ENCODE measurements at places on chromosomes 11 and 22.

- no peak for DNase-seq
Measured at GRCh38 chr11:50278756-50279155, 246.1 kb downstream of the OR4C45 start.

DNA sequence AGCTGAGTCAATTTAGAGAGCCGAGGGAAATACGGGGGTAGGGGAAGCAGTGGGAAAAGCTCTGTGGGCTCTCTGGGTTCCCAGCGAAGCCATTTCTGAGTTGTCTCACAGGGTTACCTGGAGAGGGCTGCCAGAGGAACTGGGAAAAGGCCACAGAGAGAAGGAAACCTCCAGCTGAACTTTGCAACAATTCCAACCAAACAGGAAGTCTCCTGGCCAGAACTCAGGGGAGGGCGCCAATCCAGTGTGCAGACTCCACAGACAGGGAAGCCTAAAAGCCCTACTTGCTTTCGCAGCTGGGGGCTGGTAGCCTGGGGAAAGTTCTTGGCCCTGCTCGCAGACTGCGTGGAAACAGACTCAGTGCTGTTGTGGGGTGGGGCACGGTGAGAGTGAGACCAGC is 23.1 kb upstream of the GNAZ start:
- peak; percentile 38 for DNase-seq

GRCh38 chr22:44828193-44828592 is 75.8 kb downstream of the ARHGAP8 start:
- DNase-seq, result no peak

- DNase-seq, result no peak
Measured at GRCh38 chr11:15692739-15693138, 578.0 kb downstream of the INSC start.

GRCh38 chr22:40348025-40348658 is 1.8 kb downstream of the ADSL start:
- DNase-seq, result no peak

GRCh38 chr11:131408025-131408640 is 37.7 kb downstream of the NTM start:
- no peak for DNase-seq

GRCh38 chr22:49306632-49307480 is 520.8 kb downstream of the BRD1 start:
- peak; percentile 89 for DNase-seq

DNA sequence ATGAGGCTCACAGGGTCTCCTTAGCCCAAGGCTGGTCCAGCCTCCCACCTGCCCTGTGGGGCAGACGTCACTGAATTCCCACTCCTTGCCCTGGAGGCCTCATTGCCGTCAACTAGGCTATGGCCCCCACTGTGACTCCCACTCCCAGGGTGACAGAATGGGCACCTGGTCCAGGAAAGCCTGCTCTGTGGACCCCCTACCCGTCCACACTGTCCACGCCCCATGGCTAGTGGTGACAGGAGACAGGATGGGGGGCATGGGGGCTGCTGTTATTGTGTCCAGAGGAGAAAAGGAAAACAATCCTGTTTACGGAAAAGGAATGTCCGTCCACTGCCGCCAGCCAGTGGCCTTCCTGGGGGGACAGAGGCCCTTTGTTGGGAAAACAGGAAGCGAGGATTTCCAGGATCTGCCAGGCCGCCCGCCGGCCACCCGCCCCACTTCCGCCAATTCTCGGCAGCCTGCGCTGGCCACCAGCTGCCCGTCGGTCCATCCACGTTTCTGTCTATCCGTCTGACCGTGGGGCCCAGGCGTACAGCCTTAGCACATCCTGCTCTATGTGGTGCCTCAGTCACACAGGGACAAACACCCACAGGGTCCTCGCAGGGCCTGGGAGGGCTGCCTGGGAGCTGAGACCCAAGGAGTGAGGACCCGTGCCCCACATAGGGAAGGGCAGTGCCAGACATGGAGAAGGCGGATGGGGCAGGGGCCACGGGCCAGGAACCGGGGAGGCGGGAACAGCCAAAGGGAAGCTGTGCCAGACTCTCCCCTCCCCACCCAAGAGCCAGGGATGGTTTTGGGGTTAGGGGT is 19.5 kb downstream of the CRELD2 start:
- DNase-seq, result no peak

DNA sequence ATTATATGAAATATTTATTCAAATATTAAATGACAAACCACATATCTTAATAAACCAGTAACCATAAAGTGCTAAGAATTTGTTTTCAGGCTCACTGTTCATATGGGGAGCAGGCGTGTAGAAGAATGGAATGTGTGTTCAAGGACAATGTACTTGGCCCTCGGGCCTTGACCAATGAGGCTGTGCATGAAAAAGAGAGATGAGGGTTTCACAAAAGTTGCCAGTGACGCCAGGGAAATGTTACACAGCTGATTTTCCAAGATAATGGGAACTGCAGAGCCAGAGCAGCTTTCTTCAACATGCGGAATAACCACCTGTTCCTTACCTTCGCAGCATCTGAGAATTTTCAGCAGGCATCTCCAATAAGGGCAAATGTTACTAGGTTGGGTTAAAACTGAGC is 4.2 kb downstream of the SF1 start:
- DNase-seq, result no peak

GRCh38 chr22:42367980-42368378 is 64.2 kb downstream of the NFAM1 start:
- DNase-seq, result no peak
